Activated CD8-positive, alpha-beta T cell treated with anti-CD3 and anti-CD28 coated beads, Interleukin-2, amount 10 ng/mL, durations not matched to agents 7 days and 5 days (primary cell): ENCODE measurements at places on chromosomes 4 and X. TPM values are rescaled to one million over a fixed set of nuclear protein-coding genes. Genes with fewer than 3 reads are reported as not detected.

Gene TMEM165
- 68.7 TPM for total RNA-seq

- no peak for DNase-seq
Measured at GRCh38 chrX:65689377-65689776, 21.9 kb downstream of the MSN start.

DNA sequence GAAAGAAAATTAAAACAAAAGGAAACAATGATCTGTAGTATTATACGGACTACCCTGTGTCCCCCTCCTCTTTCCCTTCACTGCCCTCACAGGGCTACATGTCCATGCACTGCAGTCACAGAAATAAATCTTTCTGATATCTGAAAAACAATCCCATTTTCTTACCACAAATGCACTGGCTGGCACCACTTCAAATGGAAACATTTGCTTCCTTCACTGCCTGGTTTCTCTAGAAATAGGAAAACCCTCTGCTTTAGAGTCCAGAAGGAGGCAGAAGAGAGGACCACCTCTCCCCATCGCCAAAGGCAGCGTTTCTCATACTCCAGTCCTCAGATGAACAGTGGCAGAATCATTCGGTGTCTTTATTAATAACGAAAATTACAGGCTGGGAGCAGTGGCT lies 98.2 kb downstream of the GRIA3 start:
- DNase-seq = no peak

DNA sequence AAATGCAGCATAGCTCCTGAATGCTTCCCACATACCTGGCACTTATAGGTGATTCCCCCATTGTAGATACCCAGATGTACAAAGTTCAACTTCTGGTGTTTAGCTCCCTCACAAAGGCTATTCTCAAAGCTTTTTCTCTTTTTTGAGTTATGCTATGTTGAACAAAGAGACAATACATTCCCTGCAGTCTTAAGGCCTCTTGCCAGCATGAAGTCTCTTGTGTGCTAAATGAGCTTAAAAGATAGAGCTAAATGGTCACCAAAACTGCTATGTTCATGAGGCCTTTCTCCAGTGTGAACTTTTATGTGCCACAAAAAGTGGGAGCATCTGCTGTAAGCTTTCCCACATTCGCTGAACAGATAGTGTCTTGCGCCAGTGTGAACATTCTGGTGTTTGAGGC lies 111.2 kb upstream of the TMEM47 start:
- DNase-seq = no peak

DNA sequence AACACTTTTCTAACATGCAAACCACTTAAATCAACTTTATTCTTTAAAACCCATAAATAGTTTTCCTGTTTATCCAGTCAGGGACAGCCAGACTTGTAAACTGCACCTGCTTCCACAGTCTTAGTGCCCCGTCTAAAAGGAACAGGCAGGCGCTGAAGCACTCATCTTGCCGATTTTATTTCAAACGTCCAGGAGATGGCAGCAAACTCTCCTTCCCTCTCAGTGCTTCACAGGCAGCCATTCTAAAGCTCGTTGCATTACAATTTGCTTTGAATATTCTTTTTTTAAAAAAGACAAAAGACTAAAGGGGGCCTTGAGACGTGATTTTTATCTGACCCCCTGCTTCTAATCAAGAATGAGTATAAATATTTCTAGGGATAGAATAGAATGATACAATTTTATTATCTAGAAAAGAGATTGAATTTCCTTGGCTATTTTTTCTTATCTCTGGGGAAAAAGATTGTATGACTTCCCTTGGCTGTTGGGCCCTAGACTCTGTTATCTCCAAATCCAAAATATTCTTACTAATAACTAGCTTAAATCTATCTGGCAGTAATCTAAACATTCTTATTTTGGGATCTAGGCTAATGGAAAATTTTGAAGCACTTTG lies 93.6 kb upstream of the MYOZ2 start:
- peak; percentile 78 for DNase-seq

- DNase-seq = no peak
Measured at GRCh38 chr4:113616443-113616842, 145.1 kb downstream of the CAMK2D start.

- no peak for DNase-seq
Measured at GRCh38 chr4:7151668-7152227, 40.6 kb upstream of the SORCS2 start.

DNA sequence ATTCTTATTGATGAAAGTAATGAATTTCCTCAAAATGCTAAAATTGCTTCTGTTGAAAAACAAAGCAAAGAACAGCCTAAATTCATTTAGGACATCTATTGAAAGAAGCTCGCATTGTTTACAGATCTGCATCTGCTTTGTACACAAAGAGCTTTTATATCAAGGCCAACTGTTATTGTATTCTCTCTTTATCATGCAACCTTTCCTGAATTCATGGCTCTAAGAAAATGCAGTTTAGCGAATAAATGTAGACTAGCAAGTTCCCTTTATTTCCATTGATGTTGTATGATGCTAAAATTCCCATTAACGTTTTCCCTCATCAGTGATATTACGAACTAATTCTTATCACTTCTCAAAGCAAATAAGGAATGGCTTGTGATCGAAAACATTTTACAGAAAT lies 446.3 kb downstream of the MID1IP1 start:
- DNase-seq = no peak

- no peak for DNase-seq
Measured at GRCh38 chr4:97359826-97360225, 783.5 kb downstream of the STPG2 start.

Gene CXCL1
- not detected for total RNA-seq

DNA sequence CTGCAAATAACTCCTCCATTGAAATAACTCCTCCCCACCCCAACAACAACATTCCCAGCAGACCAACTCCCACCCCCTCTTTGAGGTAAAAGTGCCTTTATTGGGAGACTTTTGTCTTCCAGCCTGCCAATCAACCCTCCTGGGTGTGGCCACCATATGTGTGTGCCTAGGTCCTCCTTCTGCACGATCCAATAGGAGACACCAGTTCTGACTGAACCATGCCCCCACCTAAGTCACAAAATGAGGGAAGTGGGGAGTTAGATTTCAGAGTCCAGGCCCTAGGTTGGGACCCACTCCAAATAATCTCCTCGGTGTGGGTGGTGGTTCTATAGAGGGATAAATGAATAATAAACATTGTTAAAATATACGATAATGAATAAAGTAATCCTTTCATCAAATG lies 3.0 kb downstream of the PLP2 start:
- DNase-seq = no peak

GRCh38 chrX:119516157-119516702 lies 48.0 kb downstream of the SLC25A5 start:
- peak; percentile 56 for DNase-seq

- DNase-seq = no peak
Measured at GRCh38 chrX:107506596-107507031, 57.2 kb downstream of the FRMPD3 start.

Gene OPN1MW
- not detected for total RNA-seq

Gene NHSL2
- total RNA-seq = 0.70 TPM

DNA sequence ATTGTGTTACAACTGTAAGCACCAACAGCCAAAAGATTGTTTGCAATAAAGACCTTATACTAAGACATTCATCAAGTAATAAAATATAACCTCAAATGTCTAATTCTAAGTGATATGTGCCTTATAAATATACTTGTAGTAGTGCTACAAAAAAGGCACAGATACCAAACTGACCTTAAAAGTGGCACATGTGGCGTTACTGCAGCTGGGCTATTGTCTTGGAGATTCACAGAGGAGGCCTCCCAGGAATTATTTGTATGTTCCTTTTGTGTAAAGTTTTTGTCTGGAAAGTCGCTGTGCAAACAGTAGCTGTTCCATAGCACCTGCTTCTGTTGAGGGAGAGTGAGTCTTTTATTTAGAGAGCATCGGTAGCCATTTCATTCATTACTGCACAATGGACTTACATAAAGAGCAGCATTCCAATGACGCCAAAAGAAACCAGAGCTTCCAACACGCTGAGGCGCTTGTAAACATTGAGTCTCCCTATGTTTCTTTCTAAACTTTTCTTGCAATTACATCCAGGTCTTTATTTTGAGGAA lies 143.7 kb downstream of the RPA4 start:
- DNase-seq = no peak

GRCh38 chr4:84727491-84727890 lies 144.6 kb downstream of the CDS1 start:
- DNase-seq = no peak
